Ovary (tissue), 10 donors: ENCODE measurements at places on chromosomes 2 and 18. TPM values are rescaled to one million over a fixed set of nuclear protein-coding genes. Genes with fewer than 3 reads are reported as not detected.

NT5C1B gene
- total RNA-seq = not detected

KCNG3 gene
- total RNA-seq = 2.3 TPM

GTF2A1L gene
- 2.1 TPM for total RNA-seq

ASB18 gene
- total RNA-seq = not detected

GULP1 gene
- 47.1 TPM for total RNA-seq

ZFP36L2 gene
- total RNA-seq = 254 TPM

PLEK gene
- 11.0 TPM for total RNA-seq

HOXD12 gene
- not detected for total RNA-seq

KCNJ13 gene
- not detected for total RNA-seq

MARCO gene
- 6.0 TPM for total RNA-seq

CFLAR gene
- total RNA-seq = 67.9 TPM

ATP8B1 gene
- total RNA-seq = 5.2 TPM

MAPK4 gene
- 2.3 TPM for total RNA-seq

IL36A gene
- total RNA-seq = not detected

RBM45 gene
- total RNA-seq = 14.9 TPM

ERBB4 gene
- total RNA-seq = 0.60 TPM

POTEJ gene
- not detected for total RNA-seq

SPATS2L gene
- total RNA-seq = 88.2 TPM

KIAA2012 gene
- total RNA-seq = 1.00 TPM

AFF3 gene
- 25.7 TPM for total RNA-seq

ZNF407 gene
- total RNA-seq = 20.0 TPM

PDE1A gene
- 8.4 TPM for total RNA-seq

GPR55 gene
- not detected for total RNA-seq

TMEM163 gene
- total RNA-seq = 0.24 TPM

IL1RL2 gene
- total RNA-seq = 0.26 TPM

SCG2 gene
- 3.4 TPM for total RNA-seq
